ENCODE measurements at places on chromosomes 6 and 20.

DNA sequence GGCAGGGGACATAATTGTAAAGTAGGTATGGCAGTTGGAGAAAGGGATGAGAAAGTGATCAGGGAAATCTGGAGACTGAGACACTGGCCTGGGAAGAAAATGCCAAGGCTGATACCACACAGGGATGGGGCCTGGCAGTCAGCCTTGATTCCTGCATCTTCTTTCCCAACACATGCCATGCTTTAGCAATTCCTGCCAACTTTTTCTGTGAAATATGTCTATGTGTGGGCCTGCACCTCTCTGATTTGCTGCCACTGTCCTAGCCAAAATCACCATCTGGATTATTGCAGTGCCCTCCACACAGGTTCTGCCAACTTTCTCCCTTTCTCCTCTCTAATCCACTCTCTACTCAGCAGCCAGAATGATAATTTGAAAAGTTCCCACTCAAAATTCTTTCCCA lies 759.8 kb upstream of the CITED2 start:
- DNase-seq: no peak

- no peak for DNase-seq
These were observed 199.3 kb upstream of the SHLD1 start for GRCh38 chr20:5550733-5551529.

- DNase-seq: no peak
These were observed 174.8 kb downstream of the DOK5 start for GRCh38 chr20:54650052-54650719.

GRCh38 chr6:150681578-150682395 lies 82.1 kb downstream of the PLEKHG1 start:
- no peak for DNase-seq

GRCh38 chr6:149852180-149852579 lies 12.0 kb downstream of the LRP11 start:
- no peak for DNase-seq

- no peak for DNase-seq
These were observed 34.2 kb upstream of the SRPK1 start for GRCh38 chr6:35955071-35955470.

All from hematopoietic multipotent progenitor cell treated with erythropoietin and hydrocortisone succinate and interleukin-3 and kit ligand, for 15 days (in vitro differentiated cells).